ENCODE measurements at places on chromosomes 11 and 22.
A peak's percentile ranks its signal among the peaks of the same experiment; 100 is the strongest.

DNA sequence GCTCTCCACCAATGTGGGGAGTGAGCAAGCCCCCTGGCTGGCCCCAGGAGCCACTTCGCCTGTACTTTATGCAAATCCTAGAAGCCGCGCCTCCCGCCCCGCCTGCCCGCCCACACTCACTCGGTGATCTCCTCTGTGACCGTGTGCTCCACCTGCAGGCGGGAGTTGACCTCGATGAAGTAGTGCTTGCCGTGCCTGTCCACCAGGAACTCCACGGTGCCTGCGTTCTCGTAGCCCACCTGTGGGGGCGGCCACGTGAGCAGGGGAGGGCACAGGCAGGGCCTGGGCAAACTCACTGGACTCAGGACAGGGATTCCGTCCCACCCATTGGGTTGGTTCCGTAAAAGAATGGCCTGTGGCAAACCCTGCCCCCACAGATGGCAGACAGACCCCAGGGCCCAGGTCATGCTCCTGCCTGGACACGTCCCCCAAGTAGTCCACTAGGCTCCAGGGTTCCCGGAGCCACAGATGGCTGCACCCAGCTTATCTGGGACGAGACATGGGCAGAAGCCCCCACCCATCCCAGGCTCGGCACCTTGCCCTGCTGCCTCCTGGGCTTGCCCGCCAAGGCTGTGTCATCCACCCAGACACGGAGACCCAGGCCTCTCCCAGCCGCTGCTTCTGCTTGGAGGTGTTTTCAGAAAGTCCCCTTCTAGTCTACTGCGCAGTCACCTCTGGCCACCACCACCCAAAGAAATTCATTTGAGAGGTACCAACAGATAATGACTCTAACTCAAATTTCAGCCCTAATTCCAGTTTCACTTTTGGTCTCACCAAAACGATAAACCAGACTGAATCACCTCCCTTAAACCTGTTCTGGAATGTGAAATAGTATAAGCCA is 12.1 kb downstream of the LRFN4 start:
- DNase-seq, result peak; percentile 32

DNA sequence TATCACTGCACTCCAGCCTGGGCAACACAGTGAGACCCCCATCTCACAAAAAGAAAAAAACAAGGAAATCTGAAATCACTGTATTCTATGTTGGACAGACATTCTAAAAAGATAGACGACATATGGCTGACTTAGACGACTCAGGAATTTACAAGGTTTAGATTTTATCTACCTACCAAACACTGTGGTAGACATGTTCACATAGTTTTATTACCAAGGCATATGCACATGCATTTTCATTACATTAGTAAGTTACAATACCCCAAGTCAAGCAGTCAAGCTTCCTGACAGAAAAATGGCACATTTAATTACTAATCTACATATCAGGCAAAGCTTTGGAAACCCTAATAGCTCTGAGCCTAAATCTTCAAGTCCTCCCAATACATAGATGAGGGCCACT is 262.2 kb downstream of the TTC28 start:
- no peak for DNase-seq

DNA sequence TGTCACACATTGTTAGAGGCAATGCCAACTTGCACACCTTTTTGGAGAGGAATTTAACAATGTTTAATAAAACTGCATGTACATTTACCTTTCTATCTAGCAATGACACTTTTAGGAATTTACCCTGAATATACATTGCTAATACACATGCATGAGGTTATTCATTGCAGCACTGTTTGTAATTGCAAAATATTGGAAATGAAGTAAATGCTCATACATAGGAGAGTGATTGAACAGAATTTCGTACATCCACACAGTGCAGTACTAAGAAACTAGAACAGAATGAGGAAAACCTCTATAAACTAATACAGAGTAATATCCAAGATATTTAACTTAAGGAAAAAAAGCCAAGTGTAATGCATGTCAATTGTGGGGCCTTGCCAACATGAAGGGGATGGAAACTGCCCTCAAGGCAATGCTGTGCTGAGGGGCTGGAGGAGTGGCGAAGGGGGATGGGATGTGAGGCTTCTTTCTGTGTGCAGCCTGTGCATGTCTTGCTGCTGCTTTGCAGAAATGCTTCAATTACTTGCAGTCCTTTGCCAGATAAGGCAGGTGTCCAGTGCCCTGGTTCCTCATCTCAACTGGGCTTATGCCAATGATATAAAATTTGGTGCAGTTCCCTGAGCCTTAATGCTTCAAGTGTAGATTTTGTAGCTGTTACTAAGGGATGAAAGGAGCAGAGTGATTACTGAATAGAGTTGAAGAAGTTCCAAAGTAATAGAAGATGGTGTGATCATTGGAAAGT is 96.1 kb downstream of the GRIA4 start:
- no peak for DNase-seq

- DNase-seq, result no peak
Measured at GRCh38 chr22:46582281-46582933, 37.8 kb upstream of the GRAMD4 start.

GRCh38 chr22:31947296-31947695 is 3.0 kb downstream of the YWHAH start:
- peak; percentile 18 for DNase-seq

- DNase-seq, result no peak
Measured at GRCh38 chr11:19703211-19703610, 9.4 kb upstream of the NAV2 start.

- no peak for DNase-seq
Measured at GRCh38 chr22:49518436-49518970, 309.2 kb downstream of the BRD1 start.

GRCh38 chr11:111715142-111715816 is 50.9 kb downstream of the PPP2R1B start:
- DNase-seq, result no peak

DNA sequence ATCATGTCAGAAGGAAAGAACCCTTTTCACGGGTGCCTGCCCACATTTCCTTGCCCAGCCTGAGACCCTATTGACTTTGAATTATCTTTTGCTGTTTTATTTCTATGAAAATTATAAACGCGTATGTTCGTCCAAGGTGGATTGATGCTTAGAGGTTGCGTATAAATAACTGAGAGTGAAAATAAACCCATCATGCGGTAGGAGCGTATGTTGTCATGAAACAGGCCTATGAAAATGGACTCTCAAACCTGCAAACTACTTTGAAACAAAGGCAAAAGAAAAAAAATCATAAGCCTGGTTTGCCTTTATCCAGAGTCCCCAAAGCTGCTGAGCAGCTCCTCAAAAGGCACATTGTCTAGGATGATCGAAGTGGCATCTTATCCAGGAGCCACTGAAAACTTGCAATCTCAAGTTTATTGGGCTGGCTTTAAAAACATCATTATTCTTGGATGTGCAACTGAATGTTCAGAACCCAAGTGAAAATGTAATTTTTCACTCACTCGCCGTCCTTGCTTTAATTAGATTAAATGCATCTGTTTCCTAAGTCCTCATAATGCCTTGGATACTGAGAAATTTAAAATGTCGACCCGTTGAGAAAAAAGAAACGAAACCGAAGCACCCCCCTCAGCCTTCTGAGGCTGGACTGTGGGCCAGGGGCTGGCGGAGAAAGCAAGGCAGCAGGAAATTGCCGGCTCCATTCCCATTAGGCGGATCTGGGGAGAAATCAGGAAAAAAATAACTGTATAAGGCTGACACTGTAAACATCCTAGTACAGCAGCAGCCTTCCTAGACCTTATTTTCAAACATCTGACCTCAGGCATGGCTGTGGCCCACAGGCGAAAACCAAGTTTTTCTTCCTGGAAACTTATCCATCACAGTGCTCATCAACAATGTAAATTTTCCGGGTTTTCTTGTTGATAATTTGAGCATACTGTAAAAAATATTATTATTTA is 82.9 kb upstream of the PPARA start:
- peak; percentile 30 for DNase-seq

DNA sequence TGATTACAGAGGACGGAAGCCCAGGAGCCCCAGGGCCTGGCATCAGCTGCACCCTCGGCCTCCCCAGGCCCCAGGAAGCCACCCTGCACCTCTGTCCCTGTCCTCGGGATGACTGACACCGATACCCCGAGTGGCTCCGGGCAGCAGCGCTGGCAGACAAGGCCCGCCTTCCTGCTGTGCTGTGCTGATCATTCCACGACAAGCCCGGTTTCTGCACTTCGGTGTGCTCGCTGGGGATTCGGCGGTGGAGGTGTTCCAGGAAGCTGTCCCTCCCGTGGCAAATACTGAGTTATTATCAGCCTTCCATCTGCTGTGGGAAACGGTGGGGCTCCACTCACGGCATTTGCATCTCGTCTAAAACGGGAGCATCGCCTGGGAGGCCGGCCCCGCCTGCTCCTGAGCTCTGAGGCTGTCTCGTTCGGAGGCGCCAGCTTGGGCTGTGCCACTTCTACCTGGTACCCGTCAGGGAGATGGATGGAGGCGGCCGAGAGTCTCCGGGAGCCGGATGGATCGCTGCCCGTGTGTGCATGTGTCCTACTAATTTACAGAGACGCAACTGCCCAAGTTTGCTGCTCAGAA is 506.1 kb downstream of the BRD1 start:
- no peak for DNase-seq

GRCh38 chr11:15500643-15501042 is 385.9 kb downstream of the INSC start:
- no peak for DNase-seq

GRCh38 chr11:12705874-12706273 is 31.7 kb downstream of the TEAD1 start:
- no peak for DNase-seq

GRCh38 chr22:22896601-22897000 is 9.0 kb downstream of the IGLL5 start:
- DNase-seq, result no peak

DNA sequence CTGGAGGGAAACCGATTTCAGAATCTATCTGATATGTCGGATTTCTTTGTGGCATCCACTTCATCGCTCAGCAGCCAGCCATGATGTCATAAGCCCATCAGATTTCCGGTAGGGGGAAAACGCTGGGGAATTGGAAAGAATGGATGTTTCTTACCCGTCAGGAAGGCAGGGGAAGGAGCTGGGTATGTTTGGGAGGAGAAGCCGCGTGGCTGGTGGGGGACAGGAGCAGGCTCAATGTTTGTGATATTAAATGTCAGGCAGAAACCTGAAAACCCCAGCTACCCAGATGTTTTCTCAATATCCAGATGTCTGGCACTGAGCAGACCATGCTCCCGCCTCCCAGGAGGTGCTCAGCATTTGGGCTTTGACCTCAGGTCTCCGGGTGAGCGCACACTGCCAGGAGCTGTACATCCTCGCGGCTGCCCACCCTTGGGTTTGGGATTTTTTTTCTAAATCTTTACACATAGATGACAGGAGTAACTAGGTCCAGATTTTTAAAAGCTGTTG is 67.5 kb downstream of the NFAM1 start:
- peak; percentile 73 for DNase-seq

DNA sequence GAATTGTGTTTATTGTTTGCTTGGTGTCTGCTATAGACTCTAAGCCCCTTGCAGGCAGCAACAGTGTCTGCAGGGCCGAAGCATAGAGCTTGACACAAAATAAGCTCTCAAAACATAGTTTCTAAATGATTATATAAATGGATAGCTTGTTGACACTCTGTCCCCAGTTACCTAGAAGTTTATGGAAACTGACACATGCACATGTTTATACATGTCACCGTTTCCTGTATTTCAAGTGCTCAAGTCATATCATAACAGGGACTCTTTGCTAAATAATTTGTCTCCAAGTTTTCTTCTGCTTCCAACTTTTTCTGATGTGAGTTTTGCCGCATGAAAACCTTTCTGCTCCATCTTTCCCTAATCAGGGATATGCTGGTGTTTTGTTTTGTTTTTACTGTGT is 3.7 kb upstream of the OR6X1 start:
- no peak for DNase-seq

GRCh38 chr11:103731670-103732069 is 304.8 kb upstream of the DDI1 start:
- no peak for DNase-seq

GRCh38 chr22:49877642-49878041 is 24.0 kb downstream of the ZBED4 start:
- DNase-seq, result no peak

GRCh38 chr11:70432065-70432464 is 33.7 kb downstream of the CTTN start:
- DNase-seq, result no peak

GRCh38 chr11:44398266-44399030 is 88.5 kb upstream of the ALX4 start:
- DNase-seq, result no peak

DNA sequence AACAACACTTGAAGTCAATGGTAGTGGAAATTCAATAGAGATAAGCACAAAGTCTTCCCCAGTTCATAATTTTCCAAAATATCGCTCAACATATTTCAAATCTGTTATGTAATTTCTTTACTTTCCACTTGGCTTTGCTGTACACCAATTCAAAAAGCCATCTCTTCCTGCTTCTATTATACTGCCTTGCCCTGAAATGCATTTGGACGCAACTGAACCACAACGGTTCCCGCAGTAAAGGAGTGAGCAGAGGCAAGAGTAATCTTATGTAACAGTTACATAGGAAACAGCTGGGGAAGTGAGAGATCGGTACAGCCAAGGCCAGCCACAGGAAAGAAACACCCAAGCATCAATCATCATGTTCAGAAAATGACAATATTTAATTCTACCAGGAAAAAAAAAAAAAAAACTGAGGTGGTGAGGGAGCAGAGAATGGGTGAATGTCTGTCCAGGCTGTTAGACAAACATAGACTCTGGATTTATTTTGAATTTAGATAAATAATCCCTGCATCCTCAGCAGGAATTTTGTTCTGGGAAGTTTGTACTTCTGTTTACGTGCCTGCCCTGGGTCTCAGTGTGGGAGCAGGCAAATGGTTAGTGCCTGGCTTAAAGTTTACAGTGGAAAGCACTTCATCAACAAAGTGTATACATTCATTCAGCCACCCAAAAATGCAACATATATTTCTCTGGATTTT is 392.2 kb downstream of the ETS1 start:
- DNase-seq, result no peak

GRCh38 chr11:104957280-104957679 is 11.1 kb downstream of the CASP4 start:
- no peak for DNase-seq

- peak; percentile 55 for DNase-seq
Measured at GRCh38 chr11:63573881-63574855, 11.0 kb upstream of the PLAAT2 start.

GRCh38 chr11:111349191-111349695 is 29.8 kb downstream of the POU2AF1 start:
- DNase-seq, result no peak

DNA sequence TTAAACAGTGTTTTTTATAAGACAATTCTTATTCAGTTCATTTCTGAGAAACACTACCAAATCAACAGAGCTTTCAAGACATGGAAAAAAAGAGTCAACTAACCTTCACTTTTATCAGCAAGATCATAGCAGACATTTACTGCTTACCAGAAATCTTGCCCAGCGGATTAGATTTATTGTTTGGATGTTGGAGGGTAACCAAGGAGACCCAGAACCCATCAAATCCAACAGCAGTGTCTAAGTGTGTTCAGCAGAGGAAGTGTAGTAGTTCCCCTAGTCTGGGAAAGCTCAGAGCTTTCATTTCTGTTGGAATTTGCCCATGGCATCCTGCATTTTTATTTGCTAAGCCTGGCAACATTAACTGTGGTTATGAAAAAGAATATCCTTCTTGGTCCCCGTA is 2.4 kb upstream of the PGM2L1 start:
- no peak for DNase-seq

- DNase-seq, result no peak
Measured at GRCh38 chr11:116931206-116931953, 94.0 kb upstream of the APOA1 start.

- no peak for DNase-seq
Measured at GRCh38 chr11:128481135-128481534, 106.2 kb downstream of the ETS1 start.

Measured in left hindlimb (tissue), 1 donor.